ENCODE measurements at places on chromosomes 5 and 9.

- no peak for DNase-seq
Measured at GRCh38 chr5:173041881-173042762, 14.0 kb upstream of the CREBRF start.

DNA sequence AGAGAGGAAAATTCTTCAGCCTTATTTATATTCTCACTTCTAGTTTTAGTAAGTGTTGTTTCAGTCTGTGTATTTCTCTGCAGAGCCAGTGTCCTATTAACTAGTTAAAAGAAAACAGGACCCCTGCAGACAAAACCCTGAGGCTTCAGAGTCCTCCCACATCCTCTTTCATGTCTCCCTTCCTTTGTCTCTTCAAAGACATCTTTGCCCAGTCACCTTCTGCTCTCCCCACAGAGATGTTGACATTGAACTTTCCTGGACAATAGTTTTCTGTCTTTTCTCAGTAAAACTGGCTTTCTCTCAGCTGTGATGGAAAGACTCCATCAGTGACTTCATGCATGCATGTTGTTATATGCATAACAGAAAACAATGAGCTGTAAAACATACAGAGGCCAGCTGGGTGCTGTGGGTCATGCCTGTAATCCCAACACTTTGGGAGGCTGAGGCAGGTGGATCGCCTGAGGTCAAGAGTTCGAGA, 20.2 kb downstream of the GRAMD2B start:
- DNase-seq, result no peak

GRCh38 chr9:117815315-117815714, 111.1 kb downstream of the TLR4 start:
- no peak for DNase-seq

- no peak for DNase-seq
Measured at GRCh38 chr5:105782501-105782900, 1888.2 kb downstream of the EFNA5 start.

- no peak for DNase-seq
Measured at GRCh38 chr5:57277085-57277484, 103.2 kb downstream of the GPBP1 start.

- DNase-seq, result no peak
Measured at GRCh38 chr5:34480810-34481528, 175.2 kb upstream of the RAI14 start.

DNA sequence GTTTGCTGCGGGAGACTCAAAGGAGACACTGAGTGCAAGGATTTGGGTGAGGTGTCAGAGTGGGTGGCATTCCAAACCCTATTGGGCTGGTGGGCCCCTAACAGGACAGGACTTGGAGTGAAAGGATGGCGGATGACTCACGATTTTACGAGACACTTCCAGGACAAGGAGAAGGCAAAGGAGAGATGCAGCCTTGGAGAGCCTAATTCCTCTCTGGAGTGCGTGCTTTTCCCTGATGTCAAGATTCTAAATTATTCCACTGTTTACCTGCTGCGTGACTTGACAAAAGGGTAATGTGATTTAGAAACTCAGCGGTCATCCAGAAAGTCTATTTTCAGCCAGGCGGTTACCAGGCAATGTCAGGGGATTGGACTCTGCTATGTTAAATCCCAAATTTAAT, 41.6 kb upstream of the CD180 start:
- DNase-seq, result no peak

GRCh38 chr5:169647566-169647965, 10.5 kb downstream of the DOCK2 start:
- DNase-seq, result peak; percentile 15

GRCh38 chr5:168826246-168826725, 247.1 kb upstream of the PANK3 start:
- no peak for DNase-seq

- no peak for DNase-seq
Measured at GRCh38 chr5:79640571-79641055, 28.4 kb downstream of the TENT2 start.

Measured in thymus (tissue), 14 donors.